Muscle of back (tissue), 13 donors: ENCODE measurements at places on chromosomes 13 and 19. TPM values are rescaled to one million over a fixed set of nuclear protein-coding genes. Genes with fewer than 3 reads are reported as not detected.
A peak's percentile ranks its signal among the peaks of the same experiment; 100 is the strongest.

CLEC17A gene
- not detected for polyA plus RNA-seq

LNX2 gene
- 7.5 TPM for polyA plus RNA-seq

GRCh38 chr13:91174886-91175501, 172.5 kb upstream of the MIR17HG start:
- peak; percentile 37 for DNase-seq

DNA sequence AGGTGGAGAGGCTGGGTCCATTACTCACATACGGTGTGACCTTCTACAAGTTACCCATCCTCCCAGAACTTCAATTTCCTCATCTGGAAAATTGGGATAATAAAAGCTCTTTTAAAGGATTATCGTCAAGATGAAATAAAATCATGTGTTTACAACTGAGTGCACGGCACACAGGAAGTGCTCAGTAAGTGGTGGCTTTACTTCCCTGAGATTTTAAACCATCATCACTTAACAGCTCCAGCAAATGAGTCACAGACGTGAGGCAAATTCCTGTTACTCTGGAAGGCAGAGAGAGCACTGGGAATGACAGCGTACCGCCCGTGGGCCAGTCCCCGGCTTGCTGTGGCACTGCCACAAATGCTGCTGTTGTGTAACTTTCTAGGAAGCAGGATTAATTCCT, 64.1 kb downstream of the MRPL57 start:
- peak; percentile 29 for DNase-seq

DNA sequence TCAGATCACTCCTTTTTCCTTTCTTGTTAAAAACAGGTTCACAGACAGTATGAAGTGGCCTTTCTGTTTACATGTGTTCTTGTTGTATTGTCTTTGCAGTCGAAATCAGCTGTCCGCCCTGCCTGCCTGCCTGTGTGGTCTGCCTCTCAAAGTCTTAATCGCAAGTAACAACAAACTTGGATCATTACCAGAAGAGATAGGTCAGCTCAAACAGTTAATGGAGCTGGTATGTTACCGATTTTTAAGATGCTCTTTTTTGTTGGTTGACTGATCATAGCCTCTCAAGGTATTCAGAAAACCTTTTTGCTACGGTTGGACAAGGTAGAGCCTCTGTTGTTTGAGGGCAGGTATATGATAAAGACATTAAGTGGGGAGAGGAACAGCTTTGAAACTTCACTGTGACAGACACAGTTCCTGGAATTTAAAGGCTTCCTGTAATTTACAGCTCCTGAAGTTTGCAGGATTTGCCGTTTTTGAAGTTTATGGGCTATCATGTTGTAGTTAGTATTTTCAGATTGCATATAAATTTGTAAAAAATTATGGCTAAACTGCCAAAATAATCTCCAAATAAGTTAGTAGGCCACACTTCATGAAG, 116.1 kb downstream of the LRCH1 start:
- DNase-seq: no peak

GRCh38 chr19:19591133-19591825, 27.2 kb downstream of the PBX4 start:
- DNase-seq: peak; percentile 79

DNA sequence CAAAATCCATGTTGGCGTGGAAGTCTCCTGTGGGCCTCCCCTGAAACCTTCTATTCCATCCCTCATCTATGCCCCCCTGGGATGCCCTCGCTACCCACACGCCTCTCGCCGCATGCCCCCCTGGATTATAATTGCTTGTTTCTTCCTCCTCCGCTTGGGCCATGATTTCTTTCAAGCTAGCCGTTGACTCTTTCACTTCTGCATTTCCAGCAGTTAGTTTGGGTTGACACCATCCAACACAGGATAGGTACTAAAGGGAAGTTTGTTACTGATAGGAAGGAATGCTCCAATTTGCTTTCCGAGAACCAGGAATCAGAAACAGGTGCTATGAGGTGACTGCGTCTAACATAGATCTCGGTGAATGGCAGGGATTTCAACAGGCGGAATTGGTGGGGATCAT, 7.7 kb upstream of the SLC25A15 start:
- DNase-seq: no peak

LPAR6 gene
- 28.9 TPM for polyA plus RNA-seq

DNA sequence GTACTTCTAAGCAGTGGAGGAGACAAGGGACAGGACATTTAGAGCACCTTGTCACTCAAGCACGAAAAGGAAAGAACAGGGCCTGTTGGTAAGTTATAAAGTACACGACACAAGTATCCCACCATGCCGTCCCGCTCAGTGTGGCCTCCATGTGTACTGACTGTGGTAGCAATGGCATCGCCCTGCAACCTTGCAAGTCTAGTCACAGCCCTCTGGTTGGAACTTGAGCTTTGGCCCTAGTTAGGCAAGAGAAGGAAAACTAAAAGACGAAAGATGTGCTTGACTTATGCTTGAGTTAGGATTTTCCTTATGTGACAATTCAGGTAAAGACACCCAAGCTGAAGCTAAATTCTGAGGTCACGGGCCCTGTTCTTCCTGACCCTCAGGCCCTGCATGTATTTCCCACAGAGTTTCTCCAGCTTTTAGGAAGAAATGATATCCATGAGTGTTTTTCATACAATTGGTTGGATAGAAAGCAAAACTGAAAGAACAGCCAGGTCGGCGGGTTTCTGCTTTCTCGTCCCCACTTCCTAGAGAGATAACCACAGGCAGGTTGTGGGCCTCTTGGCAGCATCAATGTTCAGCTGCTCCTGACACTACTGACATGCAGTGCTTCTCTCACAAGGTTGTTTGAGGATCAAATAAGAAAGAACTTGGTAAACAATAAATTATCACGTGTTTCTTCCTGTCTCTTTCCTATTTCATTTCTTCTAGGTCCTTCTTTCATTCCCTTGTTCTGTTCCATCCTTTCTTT, 216.2 kb downstream of the IRS2 start:
- DNase-seq: no peak

ZNF446 gene
- 6.4 TPM for polyA plus RNA-seq

PLPPR3 gene
- 0.80 TPM for polyA plus RNA-seq

FCER2 gene
- polyA plus RNA-seq: 0.48 TPM

DNA sequence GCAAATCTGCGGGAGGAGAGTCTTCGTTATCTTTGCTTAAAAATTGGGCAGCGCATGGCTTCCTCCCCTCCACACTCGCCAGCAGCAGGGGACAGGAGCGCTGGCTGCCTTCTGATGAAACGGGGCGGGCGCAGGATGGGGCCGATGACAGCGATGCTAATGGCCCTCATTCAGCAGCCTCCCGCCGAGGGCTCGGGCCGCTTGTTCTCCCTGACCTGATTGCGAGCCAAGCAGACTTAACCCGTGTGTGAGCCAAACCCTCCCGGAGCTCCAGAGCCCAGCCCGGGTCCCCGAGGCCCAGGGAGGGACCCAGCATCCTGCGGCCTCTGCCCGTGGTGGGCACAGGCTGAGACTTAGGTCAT, 90.3 kb downstream of the KDM4B start:
- DNase-seq: no peak

DNA sequence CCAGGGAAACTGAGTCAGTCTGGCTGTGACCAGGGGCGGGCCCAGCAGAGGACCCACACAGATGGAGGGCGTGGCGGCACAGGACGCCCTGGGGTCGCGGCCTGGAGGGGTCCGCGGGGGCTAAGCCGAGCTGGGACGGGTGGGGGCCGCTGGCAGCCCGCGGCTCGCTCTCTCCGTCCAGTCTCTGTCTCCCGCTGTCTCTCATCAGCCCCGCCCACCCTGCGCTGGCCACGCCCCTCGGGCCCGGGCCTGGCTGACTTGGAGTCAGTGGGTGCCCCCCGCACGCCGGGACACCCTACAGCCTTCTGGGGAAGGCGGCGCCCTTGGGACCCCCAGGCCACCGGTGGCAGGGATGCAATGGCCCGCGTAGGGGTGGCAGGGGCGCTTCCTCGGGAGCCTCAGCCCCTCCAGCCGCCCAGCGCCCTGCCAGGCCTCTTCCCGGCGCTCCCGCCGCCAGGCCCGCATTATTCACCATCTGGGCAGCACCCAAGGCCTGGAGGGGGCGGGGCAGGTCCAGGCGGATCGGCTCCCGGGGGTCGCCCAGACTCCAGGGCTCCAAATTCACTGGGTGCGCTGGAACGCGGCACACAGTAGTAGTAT, at the start of gene TBXA2R:
TSS of gene TBXA2R (minus strand) at position 186 of the 600 bp plus-strand sequence. CDS start 6,241 bp downstream, outside the sequence.
- peak; percentile 71 for DNase-seq

MBD3L2 gene
- polyA plus RNA-seq: 0.38 TPM

- no peak for DNase-seq
Measured at GRCh38 chr19:29267701-29268100, 54.8 kb upstream of the UQCRFS1 start.

DKKL1 gene
- 1.9 TPM for polyA plus RNA-seq

- DNase-seq: no peak
Measured at GRCh38 chr19:5150902-5151741, 182.2 kb downstream of the KDM4B start.

BABAM1 gene
- 86.5 TPM for polyA plus RNA-seq

DNA sequence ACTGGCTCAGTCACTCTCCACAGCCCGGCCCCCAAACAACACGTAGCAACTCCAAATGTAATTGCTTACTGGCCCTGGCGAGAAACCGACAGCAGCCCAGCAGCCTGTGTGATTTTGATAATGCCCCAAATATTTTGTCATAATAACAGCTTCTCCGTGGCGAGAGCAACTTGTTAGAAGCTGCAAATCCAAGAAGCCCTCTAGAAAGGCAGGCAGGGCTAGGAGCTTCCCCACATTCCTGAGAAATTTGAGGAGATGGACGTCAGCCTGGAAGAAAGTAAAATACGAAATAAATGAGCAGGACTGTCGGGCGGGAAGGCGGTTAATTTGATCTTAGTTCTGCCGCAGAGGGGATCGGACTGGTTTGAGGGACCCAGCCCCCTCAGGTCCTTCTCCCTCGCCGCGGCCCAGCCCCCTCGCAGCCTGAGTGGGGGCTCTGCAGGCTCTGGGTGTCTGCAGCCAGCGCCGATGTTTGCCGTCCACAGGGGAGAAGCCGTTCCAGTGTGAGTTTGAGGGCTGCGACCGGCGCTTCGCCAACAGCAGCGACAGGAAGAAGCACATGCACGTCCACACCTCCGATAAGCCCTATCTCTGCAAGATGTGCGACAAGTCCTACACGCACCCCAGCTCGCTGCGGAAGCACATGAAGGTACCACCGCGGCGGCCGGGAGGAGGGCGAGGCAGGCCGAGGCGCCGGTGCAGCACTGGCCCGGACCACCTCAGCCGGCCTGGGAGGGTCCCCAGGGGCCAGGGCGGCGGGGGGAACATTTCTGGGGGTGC, 3.1 kb downstream of the ZIC2 start:
- DNase-seq: no peak

SMAD9 gene
- polyA plus RNA-seq: 10.4 TPM
